ENCODE measurements at places on chromosomes 13 and 19. TPM values are rescaled to one million over a fixed set of nuclear protein-coding genes. Genes with fewer than 3 reads are reported as not detected.

DNA sequence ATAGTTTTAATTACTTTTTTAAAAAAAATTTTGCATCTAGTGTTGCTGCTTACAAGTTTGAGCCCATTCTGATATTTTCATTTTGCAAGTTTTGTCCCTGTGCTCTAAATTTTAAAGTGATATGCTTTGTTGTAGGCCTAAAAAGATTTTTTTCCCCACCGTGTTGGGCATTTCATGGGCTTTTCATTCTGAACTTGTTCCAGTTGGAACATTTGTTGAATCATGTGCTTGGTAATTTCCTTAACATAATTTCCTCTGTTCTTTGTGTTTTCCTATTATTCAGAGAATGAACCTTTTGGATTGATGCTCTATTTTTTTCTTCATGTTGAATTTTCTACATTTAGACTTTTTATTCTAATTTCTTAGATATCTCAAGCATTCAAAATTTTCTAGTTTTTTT is 206.4 kb upstream of the SPRY2 start:
- no peak overlapping the region for H3K27ac ChIP-seq
- no peak overlapping the region for H3K4me3 ChIP-seq
- H3K36me3 ChIP-seq, result no peaks in the 10 kb centered on the region
- no peaks in the 10 kb centered on the region for H3K27me3 ChIP-seq
- no peaks in the 10 kb centered on the region for H3K4me1 ChIP-seq

DNA sequence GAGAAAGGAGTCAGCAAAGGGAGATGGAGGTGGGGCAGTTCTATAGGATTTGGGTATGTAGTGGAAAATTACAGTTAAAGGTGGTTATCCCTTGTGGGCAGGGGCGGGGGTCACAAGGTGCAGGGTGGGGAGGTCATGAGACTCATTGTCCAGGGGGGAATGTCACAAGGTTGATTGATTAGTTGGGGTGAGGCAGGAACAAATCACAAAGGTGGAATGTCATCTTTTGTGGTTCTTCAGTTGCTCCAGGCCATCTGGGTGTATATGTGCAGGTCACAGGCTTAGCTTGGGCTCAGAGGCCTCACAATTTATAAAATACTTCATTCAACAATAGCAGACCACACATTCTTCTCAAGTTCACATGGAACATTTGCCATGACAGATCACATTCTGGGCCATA is 109.6 kb downstream of the ATP11A start:
- H3K27me3 ChIP-seq, result no peaks in the 10 kb centered on the region
- no peaks in the 10 kb centered on the region for H3K36me3 ChIP-seq
- no peaks in the 10 kb centered on the region for H3K4me1 ChIP-seq
- no peak overlapping the region for H3K27ac ChIP-seq
- DNase-seq, result no peak

- H3K4me1 ChIP-seq, result no peaks in the 10 kb centered on the region
- H3K36me3 ChIP-seq, result peaks cover 97% of the 10 kb centered on the region
- H3K4me3 ChIP-seq, result no peak overlapping the region
- H3K27me3 ChIP-seq, result no peaks in the 10 kb centered on the region
- no peak for DNase-seq
- no peak overlapping the region for H3K27ac ChIP-seq
These were observed 10.3 kb downstream of the RAB8A start for GRCh38 chr19:16121967-16122366.

GRCh38 chr13:30869491-30869890 is 36.6 kb upstream of the MEDAG start:
- no peaks in the 10 kb centered on the region for H3K36me3 ChIP-seq
- peak overlapping the region; percentile 78 for H3K27ac ChIP-seq
- DNase-seq, result no peak
- H3K27me3 ChIP-seq, result no peaks in the 10 kb centered on the region
- H3K4me1 ChIP-seq, result peaks cover 36% of the 10 kb centered on the region

DNA sequence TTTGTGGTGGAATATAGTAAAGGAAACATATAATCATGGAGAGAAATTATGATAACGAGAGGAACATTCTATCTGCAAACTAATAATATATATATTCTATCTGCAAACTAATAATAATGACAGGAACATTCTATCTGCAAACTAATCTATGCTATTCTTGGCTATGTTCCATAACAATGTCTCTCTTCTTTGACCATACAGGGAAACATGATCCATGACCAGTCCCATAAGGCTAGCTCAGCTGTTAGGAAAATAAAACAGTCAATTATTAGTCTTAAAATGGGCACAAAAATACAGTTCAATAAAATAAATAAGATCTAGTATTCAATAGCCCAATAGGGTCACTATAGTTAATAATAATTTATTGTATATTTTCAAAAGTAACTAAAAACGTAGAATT is 707.8 kb upstream of the PCDH20 start:
- no peak overlapping the region for H3K4me3 ChIP-seq
- no peaks in the 10 kb centered on the region for H3K4me1 ChIP-seq
- no peaks in the 10 kb centered on the region for H3K36me3 ChIP-seq

GRCh38 chr13:51745243-51745642 is 58.7 kb downstream of the DHRS12 start:
- H3K36me3 ChIP-seq, result no peaks in the 10 kb centered on the region
- no peaks in the 10 kb centered on the region for H3K27me3 ChIP-seq
- no peak overlapping the region for H3K27ac ChIP-seq
- no peak for DNase-seq

DNA sequence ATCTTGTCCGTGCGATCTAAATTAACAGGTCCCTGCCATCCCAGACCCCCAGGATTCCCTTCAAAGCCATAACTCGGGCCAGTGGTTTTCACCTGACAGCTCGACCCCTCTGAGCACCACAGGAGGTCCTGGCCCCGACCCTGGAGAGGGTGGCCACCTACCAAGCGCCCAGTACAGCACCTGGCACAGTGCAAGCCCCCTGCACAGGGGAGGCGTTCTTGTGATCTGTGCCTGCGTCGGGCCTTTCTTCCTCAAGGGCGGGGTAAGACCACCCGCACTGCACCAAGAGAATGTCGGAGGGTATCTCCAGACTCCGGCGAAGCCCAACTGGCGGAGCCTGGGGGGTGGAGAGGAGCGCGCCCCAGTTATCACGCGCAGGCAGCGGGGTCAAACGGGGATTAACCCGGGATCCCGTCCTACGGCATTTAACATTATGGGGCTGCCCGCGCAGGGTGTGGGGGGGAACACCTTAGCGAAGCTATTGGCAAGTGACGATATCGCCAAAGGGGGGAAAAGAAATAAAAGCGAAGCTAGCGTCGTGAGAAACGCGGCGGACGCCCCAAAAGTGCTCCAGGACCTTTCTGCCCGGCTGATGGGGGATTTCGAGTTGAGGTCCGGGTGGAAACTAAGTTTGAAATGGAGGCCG is 1.3 kb upstream of the HNRNPL start:
- no peaks in the 10 kb centered on the region for H3K27me3 ChIP-seq
- DNase-seq, result no peak
- H3K4me1 ChIP-seq, result peaks cover 44% of the 10 kb centered on the region

Gene DACH1
- 9.9 TPM for total RNA-seq

Measured in spinal cord (tissue), 10 donors.